ENCODE measurements at places on chromosomes 6 and 20. TPM values are rescaled to one million over a fixed set of nuclear protein-coding genes. Genes with fewer than 3 reads are reported as not detected.

- no peak overlapping the region for H3K4me3 ChIP-seq
- no peak for DNase-seq
- H3K27me3 ChIP-seq = no peaks in the 10 kb centered on the region
- no peaks in the 10 kb centered on the region for H3K36me3 ChIP-seq
- H3K27ac ChIP-seq = no peak overlapping the region
Observed at GRCh38 chr6:110864824-110865223, 9.8 kb upstream of the AMD1 start.

GRCh38 chr20:58216334-58216733 is 12.1 kb downstream of the ANKRD60 start:
- no peak for DNase-seq
- peaks cover 2% of the 10 kb centered on the region for H3K36me3 ChIP-seq
- H3K27ac ChIP-seq = no peak overlapping the region
- H3K4me3 ChIP-seq = no peak overlapping the region
- peaks cover 71% of the 10 kb centered on the region for H3K27me3 ChIP-seq

DNA sequence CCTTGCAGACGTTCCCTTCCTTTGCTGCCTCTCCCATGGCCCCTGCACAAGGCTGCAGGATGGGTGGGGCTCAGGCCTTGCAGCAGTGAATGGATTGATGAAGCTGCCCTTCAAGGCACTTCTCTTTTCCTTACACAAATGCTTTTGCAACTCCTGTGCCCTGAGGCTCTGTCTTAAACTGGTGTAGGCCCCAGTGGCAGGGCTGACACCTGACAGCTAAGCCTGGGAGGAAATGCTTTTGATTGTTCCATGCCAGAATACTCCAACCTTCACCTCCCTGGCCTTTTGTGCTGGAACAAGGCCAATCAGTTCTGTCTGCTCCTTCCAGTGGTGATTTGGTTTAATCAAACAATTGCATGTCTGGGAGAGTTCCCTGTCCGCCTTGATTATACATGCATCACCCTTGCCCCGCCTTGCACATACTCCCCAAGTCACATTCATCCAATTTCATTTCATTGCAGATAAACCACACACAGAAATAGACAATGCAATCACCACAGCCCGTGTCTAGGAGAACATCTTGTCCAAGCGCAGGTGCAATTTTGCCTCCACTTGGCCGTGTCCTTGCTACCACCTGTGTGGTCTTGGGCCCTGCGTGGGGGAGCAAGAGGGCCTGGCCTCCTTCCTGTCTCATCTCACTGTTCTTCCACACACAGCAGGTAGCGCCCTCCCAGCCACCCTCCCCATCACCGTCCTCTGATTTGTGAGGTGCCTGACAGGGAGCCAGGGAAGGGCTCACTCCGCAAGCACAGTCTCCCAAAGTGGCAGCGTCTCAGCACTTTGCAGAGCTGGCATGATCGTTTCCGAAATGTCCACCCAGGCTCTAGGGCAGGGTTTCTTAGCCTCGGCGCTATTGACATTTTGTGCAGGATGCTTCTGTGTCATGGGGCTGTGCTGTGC is 120.4 kb downstream of the CDH26 start:
- no peak for DNase-seq
- H3K36me3 ChIP-seq = no peaks in the 10 kb centered on the region
- no peak overlapping the region for H3K4me3 ChIP-seq
- H3K4me1 ChIP-seq = no peaks in the 10 kb centered on the region

GRCh38 chr6:168804331-168804730 is 363.3 kb downstream of the SMOC2 start:
- no peak overlapping the region for H3K27ac ChIP-seq
- H3K36me3 ChIP-seq = no peaks in the 10 kb centered on the region
- H3K4me3 ChIP-seq = no peak overlapping the region
- H3K4me1 ChIP-seq = no peaks in the 10 kb centered on the region
- DNase-seq = no peak

DNA sequence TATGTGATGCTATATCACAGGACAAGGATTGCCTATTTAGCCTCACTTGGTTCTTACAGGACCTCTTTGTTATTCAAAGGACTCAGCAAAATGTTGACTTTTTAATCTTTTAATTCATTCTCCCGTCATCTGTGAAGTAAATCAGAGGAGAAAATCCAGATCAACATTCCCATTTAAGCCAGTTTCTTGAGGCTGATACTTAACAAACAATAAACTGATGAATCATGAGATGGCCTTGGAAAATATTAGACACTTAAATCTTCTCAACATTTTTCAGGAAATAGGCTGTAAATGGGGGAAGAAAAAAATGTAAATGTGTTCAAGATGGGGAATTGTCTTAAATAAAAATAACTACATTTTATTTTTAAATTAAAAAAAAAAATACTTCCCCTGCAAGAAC is 55.9 kb upstream of the UBR2 start:
- H3K27ac ChIP-seq = no peak overlapping the region
- no peaks in the 10 kb centered on the region for H3K27me3 ChIP-seq
- H3K4me1 ChIP-seq = peaks cover 14% of the 10 kb centered on the region
- H3K36me3 ChIP-seq = no peaks in the 10 kb centered on the region

DNA sequence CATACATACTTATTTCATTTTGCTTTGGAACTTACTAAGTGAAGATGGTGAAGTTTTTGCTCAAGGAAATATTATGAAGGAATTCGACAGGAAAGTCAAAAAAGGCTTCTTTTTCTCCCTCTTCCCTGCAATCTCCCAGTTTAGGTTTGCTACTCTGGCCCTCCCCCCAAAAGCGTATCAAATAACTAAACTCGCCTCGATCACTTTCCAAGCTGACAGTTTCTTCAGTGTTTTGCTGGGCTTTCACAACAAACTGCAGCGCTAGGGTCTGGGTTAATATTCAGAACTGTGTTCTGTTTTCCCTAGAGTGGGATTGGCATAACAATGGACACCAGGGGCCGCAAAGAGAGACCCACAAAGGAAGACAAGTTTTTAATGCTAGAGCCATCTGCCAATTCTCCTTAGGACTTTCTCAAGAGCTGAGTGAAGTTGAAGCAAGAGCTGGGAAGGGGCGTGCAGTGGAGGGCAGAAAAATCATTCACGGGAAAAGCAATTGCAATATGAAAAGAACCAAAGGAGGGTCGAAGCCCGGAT is 57.8 kb downstream of the ATP9A start:
- peaks cover 28% of the 10 kb centered on the region for H3K36me3 ChIP-seq
- peaks cover 21% of the 10 kb centered on the region for H3K4me1 ChIP-seq
- peak overlapping the region; percentile 66 for H3K27ac ChIP-seq
- DNase-seq = no peak
- H3K4me3 ChIP-seq = peak overlapping the region; percentile 19

DNA sequence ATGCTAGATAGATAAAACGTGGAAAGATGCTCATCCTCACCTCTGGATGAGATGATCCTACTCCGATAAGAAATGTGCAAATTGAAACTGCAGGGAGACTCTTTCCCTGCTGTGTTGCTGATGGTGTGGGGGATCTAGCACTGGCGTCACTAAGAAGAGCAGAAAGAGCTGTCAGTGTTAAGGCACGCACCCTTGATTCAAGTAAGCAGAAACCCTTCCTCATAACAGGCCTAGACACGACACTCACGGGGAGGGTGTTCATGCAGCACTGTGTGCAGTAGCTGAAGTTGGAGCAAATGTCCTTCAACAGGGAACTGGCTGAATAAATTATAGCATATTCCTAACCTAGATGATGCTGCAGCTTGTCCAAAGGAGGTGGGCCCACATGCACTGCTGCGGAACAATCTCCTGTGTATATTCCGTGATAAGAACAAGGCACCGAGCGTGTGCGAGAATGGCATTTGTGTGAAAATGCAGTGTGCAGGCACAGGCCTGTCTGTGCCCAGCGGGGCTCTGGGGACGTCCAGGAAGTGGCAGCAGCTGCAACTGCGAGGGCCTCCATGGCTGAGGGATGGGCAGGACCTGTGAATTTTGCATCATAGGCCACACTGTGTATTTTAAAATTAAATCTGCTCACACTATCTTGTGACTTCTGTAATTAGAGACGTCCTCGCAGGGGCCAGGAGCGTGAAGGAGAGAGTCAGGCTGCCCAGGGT is 64.0 kb downstream of the TCP11 start:
- H3K27me3 ChIP-seq = no peaks in the 10 kb centered on the region
- no peak overlapping the region for H3K27ac ChIP-seq
- no peak overlapping the region for H3K4me3 ChIP-seq
- no peak for DNase-seq
- H3K36me3 ChIP-seq = peaks cover 21% of the 10 kb centered on the region
- H3K4me1 ChIP-seq = peaks cover 10% of the 10 kb centered on the region

GRCh38 chr6:77512554-77512953 is 49.3 kb upstream of the HTR1B start:
- H3K36me3 ChIP-seq = peaks cover 2% of the 10 kb centered on the region
- no peaks in the 10 kb centered on the region for H3K27me3 ChIP-seq
- H3K4me3 ChIP-seq = no peak overlapping the region

GRCh38 chr20:53786445-53787267 is 193.0 kb upstream of the ZNF217 start:
- peak overlapping the region; percentile 14 for H3K4me3 ChIP-seq
- no peaks in the 10 kb centered on the region for H3K36me3 ChIP-seq
- H3K27me3 ChIP-seq = no peaks in the 10 kb centered on the region
- no peak for DNase-seq
- H3K4me1 ChIP-seq = peaks cover 46% of the 10 kb centered on the region

- H3K36me3 ChIP-seq = no peaks in the 10 kb centered on the region
- no peak overlapping the region for H3K4me3 ChIP-seq
- DNase-seq = peak; percentile 63
- H3K27ac ChIP-seq = no peak overlapping the region
- no peaks in the 10 kb centered on the region for H3K4me1 ChIP-seq
- H3K27me3 ChIP-seq = peaks cover 14% of the 10 kb centered on the region
Observed at GRCh38 chr6:110552901-110553641, 76.7 kb upstream of the SLC22A16 start.

- DNase-seq = no peak
- H3K27ac ChIP-seq = peak overlapping the region; percentile 65
- no peak overlapping the region for H3K4me3 ChIP-seq
- H3K4me1 ChIP-seq = peaks cover 39% of the 10 kb centered on the region
- no peaks in the 10 kb centered on the region for H3K27me3 ChIP-seq
Observed at GRCh38 chr6:154849475-154849874, 116.3 kb downstream of the SCAF8 start.

DNA sequence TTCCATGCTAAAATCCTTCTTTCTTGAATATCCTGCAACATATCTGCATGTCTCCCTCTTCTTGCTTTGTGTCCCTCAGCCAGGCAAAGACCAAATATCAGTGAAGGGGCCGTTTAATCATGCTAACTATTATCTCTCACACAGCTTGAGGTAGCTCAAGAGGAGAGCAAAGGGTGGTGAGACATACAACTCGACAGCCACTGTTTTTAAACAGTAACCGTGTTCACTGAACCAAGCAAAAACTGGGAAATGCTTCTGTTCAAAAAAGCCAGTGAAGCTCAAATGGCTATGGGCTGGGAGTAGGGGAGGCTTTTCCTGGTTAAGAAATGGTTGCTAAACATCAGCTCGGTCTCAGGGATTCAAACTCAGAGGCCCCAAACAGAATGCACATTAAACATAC is 83.4 kb downstream of the MAP7 start:
- H3K27ac ChIP-seq = no peak overlapping the region
- no peak overlapping the region for H3K4me3 ChIP-seq
- H3K36me3 ChIP-seq = no peaks in the 10 kb centered on the region
- no peak for DNase-seq
- H3K4me1 ChIP-seq = no peaks in the 10 kb centered on the region
- peaks cover 35% of the 10 kb centered on the region for H3K27me3 ChIP-seq

GRCh38 chr6:116894669-116895068 is 17.6 kb downstream of the RFX6 start:
- no peak for DNase-seq
- H3K4me3 ChIP-seq = no peak overlapping the region
- H3K36me3 ChIP-seq = no peaks in the 10 kb centered on the region
- H3K27ac ChIP-seq = no peak overlapping the region
- no peaks in the 10 kb centered on the region for H3K4me1 ChIP-seq

DNA sequence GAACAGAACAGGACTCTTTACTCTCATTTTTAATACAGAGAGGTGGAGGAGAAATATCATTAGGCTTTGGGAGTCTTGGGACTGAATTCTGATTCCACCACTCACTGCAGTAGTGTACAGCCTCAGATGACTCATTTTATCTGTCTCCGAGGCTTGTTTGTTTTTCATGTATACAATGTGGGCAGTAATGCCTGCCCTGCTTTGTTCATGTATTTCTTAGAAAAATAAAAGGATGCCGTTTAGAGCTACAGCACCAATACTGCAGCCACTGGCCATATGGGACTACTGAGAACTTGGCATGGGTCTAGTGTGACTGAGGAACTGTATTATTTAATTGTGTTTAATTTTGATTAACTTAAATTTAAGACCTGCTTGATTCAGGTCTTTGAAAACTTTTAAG is 41.2 kb upstream of the JAG1 start:
- no peak for DNase-seq
- no peaks in the 10 kb centered on the region for H3K36me3 ChIP-seq
- H3K4me1 ChIP-seq = peaks cover 67% of the 10 kb centered on the region
- peak overlapping the region; percentile 67 for H3K27ac ChIP-seq

GRCh38 chr20:8082025-8082424 is 50.0 kb upstream of the PLCB1 start:
- H3K27me3 ChIP-seq = peaks cover 33% of the 10 kb centered on the region
- no peak for DNase-seq
- peaks cover 3% of the 10 kb centered on the region for H3K4me1 ChIP-seq

GRCh38 chr20:10291568-10292248 is 73.1 kb downstream of the SNAP25 start:
- H3K4me3 ChIP-seq = no peak overlapping the region
- DNase-seq = no peak
- no peak overlapping the region for H3K27ac ChIP-seq
- no peaks in the 10 kb centered on the region for H3K4me1 ChIP-seq
- H3K27me3 ChIP-seq = no peaks in the 10 kb centered on the region

DNA sequence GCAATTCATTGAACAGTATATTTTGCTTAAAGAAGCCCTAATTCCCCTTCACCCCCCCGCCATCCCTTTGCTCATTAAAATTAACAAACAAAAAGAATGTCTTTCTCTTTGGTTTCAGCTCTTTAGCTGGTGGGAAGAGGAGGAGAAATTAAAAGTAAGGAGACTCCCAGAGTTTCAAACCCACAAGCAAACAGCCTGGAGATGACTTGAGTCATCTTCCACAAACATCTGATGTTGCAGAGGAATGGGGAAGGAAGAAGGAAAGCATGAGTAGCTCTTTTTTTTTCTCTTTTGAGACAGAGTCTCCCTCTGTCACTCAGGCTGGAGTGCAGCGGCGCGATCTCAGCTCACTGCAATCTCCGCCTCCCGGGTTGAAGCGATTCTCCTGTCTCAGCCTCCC is 189.6 kb downstream of the ADAT2 start:
- H3K4me1 ChIP-seq = peaks cover 18% of the 10 kb centered on the region
- no peak overlapping the region for H3K27ac ChIP-seq
- no peak overlapping the region for H3K4me3 ChIP-seq
- peaks cover 3% of the 10 kb centered on the region for H3K36me3 ChIP-seq
- no peak for DNase-seq

- H3K4me3 ChIP-seq = no peak overlapping the region
- DNase-seq = no peak
- H3K4me1 ChIP-seq = peaks cover 26% of the 10 kb centered on the region
- no peaks in the 10 kb centered on the region for H3K36me3 ChIP-seq
Observed at GRCh38 chr20:63334356-63334755, 26.8 kb downstream of the CHRNA4 start.

Gene TRIM31
- total RNA-seq = not detected

Gene IL20RA
- not detected for total RNA-seq

Gene SNAI1
- 13.0 TPM for total RNA-seq

Gene OGFR
- total RNA-seq = 47.2 TPM

Gene DNMT3B
- total RNA-seq = 2.9 TPM

Gene SLC22A2
- total RNA-seq = not detected

Gene TLDC2
- 0.26 TPM for total RNA-seq

Gene WFDC10A
- total RNA-seq = not detected

Gene PPIL6
- total RNA-seq = 2.2 TPM

Gene TMEM242
- 12.3 TPM for total RNA-seq

Gene CRISP3
- not detected for total RNA-seq

Gene PNRC1
- total RNA-seq = 160 TPM

Gene TNFRSF6B
- total RNA-seq = 0.84 TPM

All from osteocyte (in vitro differentiated cells).